Stimulated activated CD4-positive, alpha-beta T cell treated with anti-CD3 and anti-CD28 coated beads, Interleukin-1b, Interleukin-23, amount 100 ng/mL, for 24 hours (primary cell): ENCODE measurements at places on chromosomes 11 and 22.

- DNase-seq = no peak
These were observed 10.3 kb upstream of the PNPLA5 start for GRCh38 chr22:43901976-43902643.

GRCh38 chr22:42863349-42863961, 6.4 kb upstream of the ARFGAP3 start:
- DNase-seq = peak; percentile 29

DNA sequence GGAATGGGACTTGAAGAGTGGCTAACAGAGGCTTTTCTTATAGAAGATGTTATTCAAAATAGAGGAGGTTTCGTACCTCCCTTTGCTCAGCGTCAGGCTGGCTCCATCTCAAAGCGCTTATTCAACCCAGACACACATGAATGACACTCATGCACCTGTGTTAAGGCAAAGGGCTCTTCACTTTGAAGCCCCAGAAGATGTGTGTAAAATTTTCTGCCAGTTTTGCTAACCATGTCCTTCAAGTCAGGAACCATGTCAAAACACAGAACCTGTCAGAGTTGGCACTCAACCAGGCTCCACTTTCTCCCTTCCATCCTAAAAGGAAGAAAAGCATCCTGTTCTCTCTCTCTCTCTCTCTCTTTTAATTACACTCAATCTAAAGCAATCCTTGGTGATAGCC, 352.8 kb upstream of the NARS2 start:
- no peak for DNase-seq

- DNase-seq = no peak
These were observed 34.6 kb upstream of the CEP126 start for GRCh38 chr11:101880222-101880621.

- no peak for DNase-seq
These were observed 272 bp downstream of the DIXDC1 start for GRCh38 chr11:111937461-111937769.

GRCh38 chr11:67441098-67441563, 2.1 kb downstream of the CORO1B start:
- no peak for DNase-seq

DNA sequence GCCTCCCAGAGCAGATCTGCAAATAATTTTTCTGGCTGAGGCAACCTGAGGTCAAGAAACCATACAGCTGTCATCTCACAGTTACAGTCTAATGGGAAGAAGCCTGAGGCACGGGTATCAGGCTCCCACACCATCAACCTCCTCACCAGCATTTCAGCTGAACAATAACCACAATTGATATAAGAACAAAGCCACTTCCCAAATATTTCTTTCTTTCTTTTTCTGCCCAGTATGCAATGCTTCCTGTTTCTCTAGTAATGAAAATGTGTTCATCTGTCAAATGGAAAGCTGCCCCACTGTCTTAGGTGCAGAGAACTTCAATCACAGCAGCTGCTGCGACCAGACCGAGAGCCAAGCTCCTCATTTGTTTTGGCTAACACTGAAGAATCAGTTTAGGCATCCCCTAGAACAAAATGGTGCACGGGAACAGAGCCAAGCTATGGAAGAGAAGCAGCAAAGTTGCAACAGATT, 108.4 kb downstream of the BLID start:
- DNase-seq = no peak

DNA sequence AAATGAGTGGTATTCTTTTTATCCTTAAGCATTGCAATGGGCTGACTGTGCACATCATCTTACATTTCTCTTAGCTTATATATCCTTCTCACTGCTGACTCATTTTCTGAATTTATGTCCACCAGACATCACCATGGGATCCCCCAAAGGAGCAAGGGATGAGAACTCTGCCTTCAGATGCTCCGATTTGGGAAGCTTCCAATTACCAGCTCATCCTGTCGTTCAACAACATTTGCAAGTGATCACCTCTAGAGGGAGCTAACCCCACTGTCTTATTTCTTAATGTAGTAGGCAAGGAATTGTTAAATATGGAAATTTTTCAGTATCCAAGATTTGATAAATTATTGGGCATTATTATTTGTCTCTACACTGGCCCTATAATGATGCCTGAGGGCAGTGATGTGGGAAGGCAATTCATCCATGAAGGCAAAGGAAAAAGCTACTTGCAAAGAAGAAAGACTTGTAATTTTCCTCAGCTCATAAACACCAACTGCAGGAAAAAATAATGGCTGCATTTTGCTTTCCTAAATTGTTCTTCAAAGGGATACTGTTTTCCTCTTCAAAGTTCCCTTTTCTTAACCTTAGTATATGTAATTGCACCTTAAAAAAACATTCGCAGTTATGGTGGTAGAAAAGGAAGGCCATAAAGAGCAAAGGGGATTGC, 102.4 kb upstream of the FSHB start:
- no peak for DNase-seq

GRCh38 chr22:46541536-46541935, 4.1 kb upstream of the CELSR1 start:
- DNase-seq = no peak

GRCh38 chr22:42788021-42788420, 67.4 kb upstream of the A4GALT start:
- no peak for DNase-seq

DNA sequence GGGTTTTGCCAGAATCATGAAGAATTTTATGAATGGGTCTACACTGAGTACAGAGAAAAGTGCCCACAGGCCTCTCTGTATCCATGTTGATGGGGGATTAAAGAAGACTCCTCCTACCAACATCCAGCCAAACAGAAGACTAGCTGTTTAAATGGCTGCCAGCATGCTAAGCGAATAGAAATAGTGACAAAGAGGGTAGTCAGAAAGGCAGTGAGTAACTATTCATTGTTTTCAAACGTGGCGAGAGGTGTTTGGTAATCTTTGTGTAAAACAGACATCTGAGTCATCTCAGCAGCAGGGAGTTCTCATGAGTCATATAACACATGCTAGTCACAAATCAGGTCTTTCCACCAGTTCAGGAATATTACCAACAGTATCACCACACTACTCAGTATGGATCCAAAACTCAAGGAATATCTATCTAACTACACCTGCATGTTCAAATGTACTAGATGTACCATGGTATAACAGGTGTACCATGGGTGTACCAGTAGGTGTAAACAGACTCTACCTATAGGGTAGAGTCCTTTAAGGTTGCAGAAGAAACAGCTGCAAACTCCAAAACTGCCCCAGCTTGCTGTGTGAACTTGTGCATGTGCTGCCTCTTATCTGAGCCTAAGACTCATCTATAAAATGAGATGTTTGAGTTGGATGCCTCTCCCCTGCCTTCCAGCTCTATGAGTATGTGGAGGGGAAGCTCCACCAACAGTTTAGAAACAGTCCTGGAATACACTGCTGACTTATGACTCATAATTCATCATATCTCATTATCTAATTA, 82.0 kb downstream of the SLC1A2 start:
- no peak for DNase-seq

DNA sequence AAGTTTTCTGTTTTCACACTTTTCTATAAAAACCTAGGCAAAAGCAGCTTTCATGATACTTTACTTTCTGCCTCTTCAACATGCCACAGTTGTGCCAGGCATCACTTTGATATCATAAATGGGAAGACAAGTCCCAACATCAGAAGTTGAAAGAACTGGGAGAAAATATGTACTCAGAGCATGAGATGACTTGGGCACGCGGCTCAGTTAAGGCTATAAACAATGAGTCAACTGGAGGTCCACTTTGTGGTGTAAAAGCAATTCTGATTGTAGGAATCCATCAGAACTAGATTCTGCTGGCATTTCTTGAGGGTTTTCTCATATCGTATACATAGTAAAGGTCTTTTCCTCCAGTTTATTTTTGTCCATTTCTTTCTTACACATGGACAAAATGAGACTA, 109.7 kb upstream of the USP47 start:
- no peak for DNase-seq

- DNase-seq = no peak
These were observed 36.1 kb upstream of the ANKK1 start for GRCh38 chr11:113351480-113351879.

DNA sequence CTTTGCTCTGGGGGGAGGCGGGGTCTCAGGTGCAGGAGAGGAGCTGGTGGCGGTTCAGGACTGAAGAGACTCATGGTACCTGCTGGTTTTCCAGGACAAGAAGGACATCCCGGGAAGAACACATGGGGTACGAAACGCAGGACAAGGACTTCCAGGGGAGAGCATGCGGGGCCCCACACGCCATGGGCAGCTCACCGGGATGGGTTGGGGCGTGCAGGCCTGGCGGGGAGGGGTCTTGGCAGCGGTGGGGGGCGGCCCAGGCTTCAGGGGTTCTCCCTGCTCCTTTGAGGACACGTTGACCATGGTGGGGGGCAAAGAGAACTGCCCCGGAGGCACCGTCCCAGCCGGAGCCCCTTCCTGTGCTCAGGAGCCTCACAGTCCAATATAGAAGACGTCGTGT, 673.2 kb downstream of the BRD1 start:
- no peak for DNase-seq

DNA sequence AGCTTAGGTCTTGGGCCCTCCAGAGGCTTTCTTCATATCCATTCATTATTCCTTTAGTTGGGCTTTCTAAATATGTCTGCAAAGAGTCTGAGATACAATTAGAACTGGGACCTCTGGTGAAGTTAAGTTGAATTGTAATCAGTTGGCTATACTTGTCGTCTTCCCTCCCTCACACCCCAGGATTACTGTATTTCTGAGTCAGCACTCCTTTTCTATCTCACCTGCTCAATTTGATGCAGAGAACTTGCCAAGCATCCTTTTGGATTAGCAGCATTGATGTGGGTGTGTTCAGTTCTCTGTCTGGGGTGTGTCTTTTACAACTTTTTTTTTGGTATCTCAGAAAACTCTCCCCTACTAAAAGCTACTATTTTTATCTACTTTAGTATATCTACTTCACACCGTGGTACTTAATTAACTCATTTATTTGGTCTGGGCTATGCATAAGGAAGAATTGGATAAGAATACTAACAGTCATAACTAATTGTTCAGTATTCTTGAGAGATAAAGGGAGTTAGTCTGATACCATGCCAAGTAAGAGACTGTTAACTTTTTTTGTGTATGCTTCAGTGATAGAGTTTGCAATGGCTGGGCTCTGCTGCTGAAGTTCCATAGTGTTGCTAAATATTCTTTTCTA, 15.1 kb downstream of the CTNND1 start:
- DNase-seq = no peak

GRCh38 chr11:9601876-9602199, 28.4 kb downstream of the WEE1 start:
- no peak for DNase-seq

GRCh38 chr11:27497284-27497866, 9.2 kb downstream of the LIN7C start:
- no peak for DNase-seq

DNA sequence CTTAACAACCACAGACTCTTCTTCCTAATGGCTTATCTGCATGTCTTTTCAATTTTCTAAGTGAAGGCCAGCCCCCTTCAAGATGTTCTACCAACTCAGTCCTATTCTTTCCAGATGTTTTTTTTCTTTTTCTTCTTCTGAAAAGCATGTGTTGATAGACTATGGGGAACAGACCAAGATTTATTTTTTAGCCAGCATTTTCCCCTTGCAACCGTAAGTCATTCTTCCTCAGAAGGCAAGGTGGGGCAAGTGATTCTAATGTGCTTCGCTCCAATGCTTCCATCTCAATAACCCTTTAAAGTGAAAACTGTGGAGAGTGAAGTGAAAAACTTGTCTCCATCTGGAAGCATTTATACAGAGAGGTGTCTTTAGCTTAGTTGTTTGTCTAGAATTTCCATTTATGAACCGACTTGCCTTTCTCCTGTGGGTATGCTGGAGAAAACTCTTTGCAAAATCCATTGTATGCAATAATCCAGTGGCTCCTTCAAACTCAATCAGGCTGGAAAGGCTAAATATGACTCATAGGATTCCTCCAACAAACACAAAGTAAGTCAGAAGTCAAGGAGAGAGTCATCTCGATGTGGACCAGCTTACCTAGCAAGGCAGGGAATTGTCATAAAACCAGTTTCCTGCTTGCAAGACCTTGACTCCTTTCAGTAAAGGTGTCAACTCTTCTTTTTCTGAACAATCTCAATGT, 83.7 kb downstream of the MAML2 start:
- no peak for DNase-seq

DNA sequence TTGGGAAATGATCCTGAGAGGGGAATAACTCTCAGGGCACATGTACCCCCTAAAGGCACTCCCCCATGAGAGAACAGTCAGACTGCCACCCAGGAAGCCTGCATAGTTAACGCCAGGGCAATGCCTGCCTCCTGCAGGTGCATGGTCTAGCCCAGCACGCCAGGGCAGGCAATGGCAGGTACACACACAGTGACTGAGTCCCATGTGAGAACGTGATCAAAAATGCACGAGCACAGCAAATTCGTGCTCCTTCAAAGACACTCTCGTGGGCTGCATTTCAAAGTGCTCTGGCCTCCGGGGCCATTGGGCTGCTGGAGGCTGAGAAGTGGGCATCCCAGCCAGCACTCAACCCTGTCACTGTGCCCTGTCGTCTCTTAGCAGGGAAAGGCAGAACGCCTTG, 79.7 kb downstream of the SHANK2 start:
- no peak for DNase-seq

GRCh38 chr11:1586699-1587098, 1.6 kb upstream of the KRTAP5-1 start:
- DNase-seq = no peak

- DNase-seq = no peak
These were observed 196.5 kb downstream of the TENM4 start for GRCh38 chr11:79244241-79244772.

DNA sequence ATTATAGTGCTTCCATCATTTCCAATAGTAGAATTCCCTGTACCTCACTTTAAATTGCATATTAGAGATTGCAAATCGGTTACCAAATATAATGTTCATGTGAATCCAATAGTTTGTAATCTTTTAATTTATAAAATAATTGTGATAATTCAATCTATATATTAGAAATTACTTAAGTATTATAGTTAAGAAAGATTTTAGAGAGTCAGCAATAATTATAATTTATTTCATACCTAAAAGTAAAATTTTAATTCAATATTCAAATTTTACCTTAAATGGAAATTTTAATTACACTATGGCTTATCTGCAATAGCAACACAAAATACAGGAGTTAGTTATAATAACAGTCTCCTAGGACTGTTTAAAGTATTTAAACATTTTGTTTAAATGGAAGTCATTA, 13.5 kb downstream of the CCDC179 start:
- DNase-seq = no peak

- no peak for DNase-seq
These were observed 3.2 kb upstream of the TBX1 start for GRCh38 chr22:19757140-19757984.

DNA sequence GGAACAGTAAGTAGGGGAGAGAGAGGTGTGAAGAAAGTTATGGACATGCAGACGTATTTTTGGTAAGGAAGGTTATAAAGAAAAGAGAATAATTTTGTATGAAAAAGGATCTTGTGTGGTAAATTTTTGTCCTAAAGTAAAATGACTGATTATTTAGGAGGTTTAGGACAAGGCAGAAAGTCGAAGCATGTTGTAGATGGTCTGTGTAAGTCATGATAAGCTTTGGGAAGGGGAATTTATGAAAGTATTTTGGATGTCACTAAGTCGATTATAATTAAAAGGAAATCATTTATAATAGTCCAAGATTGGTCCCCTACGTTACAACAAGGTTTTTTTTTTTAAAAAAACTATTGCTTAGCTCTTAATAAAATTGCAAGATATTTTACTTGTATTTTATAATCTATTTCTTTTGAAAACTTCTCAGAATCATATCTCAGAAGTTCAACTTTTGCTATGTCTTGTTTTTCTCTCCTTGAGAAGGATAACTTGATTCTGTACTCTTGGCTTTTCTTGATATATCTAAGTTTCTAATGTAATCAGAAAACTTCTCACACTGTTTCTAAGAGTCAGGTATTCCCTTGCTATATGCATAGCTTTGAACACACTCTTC, 10.9 kb upstream of the CABP2 start:
- DNase-seq = no peak
